ENCODE measurements at places on chromosomes 3 and 15.

- DNase-seq: no peak
Observed at GRCh38 chr15:52491472-52491871, 37.2 kb downstream of the MYO5A start.

DNA sequence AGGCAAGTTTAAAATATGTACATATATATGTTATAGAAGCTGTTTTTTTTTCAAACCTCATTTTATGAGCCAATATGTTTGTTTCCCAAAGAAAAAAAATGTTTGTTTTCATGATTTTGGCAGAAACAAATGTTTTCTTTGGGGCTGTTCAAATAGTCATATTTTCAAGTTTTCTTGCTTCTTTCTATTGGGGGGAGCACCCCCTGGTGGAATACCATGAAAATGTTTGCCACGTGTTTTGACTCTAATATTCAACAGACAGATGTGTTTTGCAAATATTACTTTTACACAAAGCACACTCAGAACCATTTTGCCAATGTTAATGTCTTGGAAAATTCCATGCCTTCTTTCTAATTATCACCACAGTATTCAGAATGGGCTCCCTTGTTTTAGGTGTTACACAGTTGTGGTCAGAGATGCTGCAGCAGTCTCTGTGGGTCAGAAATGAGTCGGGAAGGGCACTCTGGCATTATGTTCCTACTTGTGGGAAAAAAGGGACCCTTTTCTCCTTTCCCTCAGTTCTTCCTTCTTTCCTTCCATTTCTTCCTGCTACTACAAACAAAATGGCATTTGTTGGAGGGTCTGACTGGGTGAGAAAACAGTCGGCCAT is 817.0 kb downstream of the TUSC7 start:
- no peak for DNase-seq

DNA sequence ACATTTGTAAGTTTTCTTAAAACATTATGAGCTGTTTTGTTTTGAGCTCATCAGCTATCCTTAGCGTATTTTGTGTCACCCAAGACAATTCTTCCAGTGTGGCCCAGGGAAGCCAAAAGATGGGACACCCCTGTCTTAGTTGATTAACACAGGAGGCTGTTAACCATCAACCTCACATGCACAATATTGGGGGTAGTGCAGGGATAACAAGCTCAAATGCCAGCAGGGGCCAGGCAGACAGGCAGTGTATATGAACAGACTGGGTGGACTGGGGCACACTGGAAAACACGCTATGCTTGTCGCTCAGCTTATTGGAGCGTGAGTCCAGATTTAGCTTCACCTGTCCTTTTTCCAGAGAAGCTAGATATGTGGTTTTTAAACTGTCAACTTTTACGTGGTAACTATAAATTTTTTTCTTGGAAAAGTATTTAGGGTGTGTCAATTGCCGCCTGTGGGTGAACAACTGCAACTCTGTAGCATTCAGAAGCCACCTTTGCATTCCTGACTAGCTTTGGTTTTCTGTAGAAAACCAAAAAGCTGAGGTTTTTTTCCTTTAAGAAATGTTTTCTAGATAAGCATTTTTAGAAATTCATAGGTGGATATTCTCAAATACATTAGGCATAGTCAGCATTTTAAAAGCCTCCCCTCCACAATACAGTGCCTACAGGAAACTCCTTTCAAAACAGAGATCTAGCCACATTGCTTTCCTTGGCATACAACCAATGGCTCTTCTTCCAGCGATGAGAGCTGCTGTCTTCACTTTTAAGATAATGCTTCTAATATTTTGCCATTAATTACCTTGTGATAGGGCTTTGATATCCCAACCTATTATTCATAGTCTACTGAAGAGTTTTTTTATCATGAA is 14.6 kb downstream of the PSMD6 start:
- DNase-seq: no peak

- DNase-seq: no peak
Observed at GRCh38 chr3:118447339-118447738, 587.3 kb downstream of the IGSF11 start.

- DNase-seq: no peak
Observed at GRCh38 chr15:73322665-73323373, 45.9 kb downstream of the HCN4 start.

GRCh38 chr15:74319596-74320351 is 47.7 kb downstream of the CYP11A1 start:
- DNase-seq: no peak

GRCh38 chr15:74253211-74253921 is 17.2 kb downstream of the CCDC33 start:
- no peak for DNase-seq

DNA sequence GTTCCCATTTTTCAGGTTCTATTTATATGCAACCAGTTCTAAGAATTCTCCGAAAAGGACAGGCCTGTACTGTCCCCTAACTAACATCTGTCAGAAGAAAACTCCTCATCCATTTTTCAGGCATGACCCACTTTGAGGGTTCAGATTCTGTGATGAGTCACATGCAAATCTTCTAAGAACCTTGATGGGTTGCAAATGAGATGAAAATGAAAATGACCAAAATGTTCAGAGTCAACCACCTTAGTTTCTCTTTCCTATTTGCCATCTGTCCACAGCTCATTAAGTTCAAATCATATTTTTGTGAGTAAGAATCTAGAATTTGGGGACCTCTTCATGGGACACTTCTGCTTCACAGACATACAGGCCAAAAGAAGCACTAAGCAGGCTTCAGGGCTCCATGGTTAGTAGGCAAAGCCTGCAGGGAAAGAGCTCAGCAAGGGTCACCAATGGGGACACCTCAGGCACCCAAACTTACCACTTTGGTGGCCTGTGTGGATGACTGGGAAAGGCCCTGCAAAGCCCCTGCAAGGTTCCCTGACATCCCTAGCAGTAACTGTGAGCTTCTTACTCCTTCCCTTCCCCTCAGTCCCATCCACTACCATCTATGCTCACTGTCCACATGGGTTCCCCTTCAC is 122.0 kb downstream of the WDR76 start:
- no peak for DNase-seq

DNA sequence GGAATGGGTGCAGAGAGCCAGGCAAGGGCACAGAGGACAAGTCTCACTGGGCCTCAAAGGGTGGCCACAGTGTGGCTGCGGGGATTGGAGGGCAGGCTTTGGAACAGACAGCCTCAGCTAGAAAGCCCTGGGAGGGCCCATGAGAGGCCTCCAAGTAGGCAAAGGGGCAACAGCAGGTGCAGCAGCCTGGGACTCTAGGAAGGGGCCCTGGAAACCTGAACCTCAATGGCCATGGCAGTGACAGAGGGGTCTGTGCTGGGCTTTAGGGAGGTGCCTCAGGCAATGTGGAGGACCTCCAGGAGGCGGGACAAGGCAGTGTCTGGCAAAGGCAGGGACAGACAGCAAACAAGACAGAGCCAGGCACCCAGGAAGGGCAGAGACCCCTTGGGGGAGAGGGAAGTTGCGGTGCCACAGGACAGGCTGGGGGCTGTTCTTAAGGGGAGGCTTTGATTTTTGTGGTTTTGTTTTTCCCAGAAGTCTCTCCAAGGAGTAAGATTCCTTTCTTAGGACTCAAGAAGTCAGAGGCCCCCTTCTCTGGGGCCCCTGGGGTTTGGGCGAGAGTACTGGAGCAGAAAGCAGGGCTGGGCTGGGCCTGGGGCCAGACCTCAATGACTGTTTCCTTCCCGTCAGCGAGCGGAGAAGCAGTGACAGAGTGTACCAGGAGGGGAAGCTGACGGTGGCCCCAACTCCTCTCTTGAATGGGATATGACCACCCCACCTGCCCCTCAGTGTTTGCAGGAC is 9.7 kb downstream of the STOML1 start:
- peak; percentile 66 for DNase-seq

- DNase-seq: no peak
Observed at GRCh38 chr15:69088300-69088965, 72.0 kb upstream of the GLCE start.

Data from stimulated activated CD8-positive, alpha-beta memory T cell treated with anti-CD3 and anti-CD28 coated beads, Interleukin-4, amount 100 ng/mL, for 48 hours (primary cell).